Esophagus muscularis mucosa (tissue), 4 donors: ENCODE measurements at places on chromosomes 5 and 9.

- DNase-seq: no peak
Measured at GRCh38 chr5:1322955-1323802, 21.7 kb downstream of the CLPTM1L start.

DNA sequence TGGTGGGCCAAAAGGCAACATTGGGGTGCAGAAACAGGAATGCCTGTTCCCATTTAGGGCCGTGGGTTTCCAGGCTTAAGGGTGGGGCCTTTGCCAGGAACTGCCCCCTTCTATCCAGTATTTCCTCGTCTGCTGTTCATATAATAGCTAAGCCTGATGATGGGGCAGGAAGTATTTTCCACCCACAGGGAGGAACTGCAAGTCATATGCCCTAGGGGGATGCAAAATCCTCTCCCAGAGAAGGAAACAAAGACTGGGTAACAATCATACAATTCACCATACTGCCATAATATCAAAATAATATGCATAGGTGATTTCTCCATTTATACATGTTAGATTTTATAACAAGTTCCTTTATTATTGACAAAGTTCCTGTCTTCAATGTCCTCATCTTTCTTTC is 20.5 kb upstream of the RPS23 start:
- DNase-seq: no peak

- no peak for DNase-seq
Measured at GRCh38 chr9:26801772-26802171, 90.8 kb downstream of the CAAP1 start.

DNA sequence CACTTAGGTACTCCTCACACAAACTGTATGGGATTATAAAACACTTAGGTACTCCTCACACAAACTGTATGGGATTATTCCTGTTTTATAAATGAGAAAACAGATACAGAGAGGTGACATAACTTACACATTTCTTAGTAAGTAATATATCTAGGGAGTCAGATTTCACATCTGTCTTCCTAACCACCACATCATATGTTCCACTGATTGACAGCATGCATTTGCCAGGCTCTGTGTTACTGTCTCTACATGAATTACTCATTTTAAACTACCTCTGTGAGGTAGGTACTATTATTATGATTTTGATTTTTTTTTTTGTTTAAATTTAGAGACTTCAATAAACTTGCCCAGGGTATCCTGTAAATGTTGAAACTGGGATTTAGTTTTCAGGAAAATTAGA is 232.7 kb downstream of the CCDC171 start:
- no peak for DNase-seq

DNA sequence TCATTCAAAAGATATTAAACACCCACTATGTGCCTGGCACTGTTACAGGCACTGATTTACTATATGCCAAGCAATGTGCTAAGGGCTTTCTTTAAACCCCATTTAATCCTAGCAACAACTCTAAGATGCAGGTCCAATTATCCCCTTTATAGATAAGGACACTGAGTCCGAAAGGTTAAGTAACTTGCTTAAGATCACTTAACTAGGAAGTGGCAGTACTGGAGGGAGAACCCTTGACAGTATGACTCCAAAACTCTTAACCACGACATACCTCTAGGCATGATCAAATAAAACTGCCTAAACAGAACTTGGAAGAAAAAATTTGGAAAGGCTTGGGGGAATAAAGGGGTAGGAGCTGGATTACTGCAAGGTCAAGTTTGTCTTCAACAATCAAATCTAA is 1.7 kb downstream of the RAB14 start:
- DNase-seq: no peak

DNA sequence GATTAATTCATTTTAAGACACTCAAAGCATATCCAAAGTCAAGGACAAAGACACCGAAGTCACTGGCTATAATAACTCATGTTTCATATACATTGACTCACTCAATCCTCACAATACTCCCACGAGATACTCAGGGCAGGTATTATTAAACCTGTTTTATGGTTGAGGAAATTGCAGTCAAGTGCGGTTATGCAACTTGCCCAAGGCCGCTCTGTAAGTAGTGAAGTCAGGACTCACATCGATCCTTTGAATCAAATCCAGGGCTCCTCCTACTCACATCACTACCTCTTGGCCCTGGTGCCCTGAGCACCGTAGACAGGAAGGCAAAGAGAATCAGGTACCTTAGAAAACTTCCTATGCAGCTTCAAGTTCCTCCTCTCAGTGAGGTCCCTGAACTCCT is 87.8 kb upstream of the APC start:
- DNase-seq: no peak

DNA sequence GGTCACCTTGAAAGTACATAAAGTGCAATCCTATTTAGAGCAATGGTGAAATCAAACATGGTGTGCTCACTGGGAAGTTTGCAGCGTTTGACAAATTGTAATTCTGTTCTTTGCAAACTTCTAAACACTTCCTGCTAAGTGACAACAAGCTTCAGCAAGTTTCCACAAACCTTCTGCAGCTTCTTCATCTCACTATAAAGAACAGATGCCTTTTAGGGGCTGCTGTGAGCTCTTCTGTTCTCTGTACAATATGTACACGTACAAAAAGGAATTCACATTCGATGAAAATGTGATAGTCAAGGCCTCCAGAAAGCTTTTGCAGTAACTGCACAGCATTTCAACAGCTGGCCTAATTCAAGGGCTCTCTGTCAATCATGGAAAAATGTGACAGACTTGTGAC is 543.1 kb downstream of the CETN3 start:
- no peak for DNase-seq

DNA sequence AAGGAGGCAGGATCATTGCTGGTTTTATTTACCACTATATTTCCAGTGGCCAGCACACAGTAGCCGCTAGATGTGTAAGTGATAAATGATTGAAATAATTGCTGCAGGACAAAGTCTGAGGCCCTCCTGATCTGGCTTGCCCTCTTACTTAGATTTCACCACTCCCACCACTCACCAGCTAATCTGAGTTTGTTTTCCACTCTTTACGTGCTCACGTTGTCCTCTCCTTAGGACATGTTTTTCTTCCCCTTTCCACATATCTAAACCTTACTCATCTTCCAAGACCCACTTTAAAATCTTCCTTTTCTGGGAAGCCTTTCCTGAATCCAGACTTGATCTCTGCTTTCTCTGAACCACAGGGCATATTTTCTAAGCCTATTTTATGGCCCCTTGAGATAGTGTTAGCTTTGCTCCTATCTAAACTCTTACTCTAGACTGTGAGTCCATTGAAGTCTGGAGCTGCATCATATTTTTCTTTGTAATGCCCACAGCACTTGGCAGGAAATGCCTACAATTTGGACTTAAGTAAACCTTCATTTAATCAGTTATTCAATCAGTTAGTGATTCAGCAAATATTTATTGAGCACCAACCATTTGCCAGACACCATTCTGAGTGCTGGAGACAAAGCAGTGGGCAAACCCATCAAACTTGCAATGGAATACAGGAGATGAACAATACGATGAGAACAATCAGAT is 2.4 kb downstream of the TLR4 start:
- no peak for DNase-seq

DNA sequence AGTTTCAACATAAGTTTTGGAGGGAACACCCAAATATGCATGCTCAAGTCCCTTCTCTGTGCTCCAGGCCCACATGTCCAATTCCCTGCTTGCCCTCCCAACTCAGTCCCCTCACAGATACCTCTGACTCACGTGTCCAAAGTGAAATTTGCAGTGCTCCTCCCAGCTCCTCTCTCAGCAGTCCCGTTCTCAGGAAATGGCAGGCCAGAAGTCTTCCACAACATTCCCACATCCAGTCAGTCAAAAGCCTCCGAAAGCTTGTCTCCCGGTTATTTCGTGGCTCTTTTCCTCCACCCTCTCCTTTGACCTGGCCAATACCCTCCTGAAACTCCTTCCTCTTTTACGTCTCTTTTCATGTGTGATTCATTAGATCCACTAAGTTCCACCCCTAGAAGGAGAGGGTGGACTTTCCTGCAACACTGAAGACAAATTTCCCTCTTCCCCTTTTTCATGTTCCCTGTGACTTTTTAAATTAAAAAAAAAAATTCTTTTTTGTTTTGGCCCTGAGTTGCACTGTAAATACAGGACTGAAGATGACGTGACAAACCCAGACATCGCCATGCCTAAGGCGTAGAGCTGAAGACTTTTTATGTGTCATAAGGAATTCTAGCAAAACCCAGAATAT is 12.8 kb upstream of the MGAT1 start:
- DNase-seq: no peak

DNA sequence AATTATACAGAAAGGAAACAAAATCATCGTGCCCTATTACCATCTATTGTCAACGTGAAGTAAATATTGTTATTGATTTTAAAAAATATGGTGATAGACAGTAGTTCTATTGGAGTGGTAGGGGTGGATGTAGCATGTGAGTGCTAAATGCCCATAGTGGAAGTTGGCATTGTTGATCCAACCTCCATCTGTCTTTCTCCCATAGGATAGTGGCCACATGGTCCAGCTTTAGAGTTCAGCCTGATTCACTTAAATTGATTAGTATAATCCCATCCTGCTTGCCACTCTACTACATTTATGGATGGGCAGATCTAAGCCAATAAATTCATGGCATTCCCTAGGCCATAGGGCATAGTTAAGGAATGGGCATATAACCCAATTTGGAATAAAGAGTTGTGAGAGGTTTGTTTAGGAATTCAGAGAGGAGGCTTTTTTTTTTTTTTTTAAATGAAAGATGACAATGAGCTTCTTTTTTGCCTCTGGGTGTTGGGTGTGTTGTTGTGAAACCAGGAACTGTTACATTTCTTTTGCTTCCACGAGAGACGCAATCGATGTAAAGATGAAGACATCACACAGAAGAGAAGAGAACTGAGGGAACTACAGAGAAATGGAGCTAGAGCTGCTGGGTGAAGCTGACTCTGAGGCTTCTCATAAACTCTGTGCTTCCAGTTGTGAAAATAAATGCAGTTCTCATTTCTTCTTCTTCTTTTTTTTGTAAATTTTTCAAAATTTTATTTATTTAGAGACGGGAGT is 12.5 kb upstream of the CHD1 start:
- no peak for DNase-seq

- no peak for DNase-seq
Measured at GRCh38 chr9:34499076-34499475, 23.7 kb downstream of the ENHO start.

- DNase-seq: no peak
Measured at GRCh38 chr9:127595611-127596010, 16.5 kb upstream of the STXBP1 start.

GRCh38 chr9:7963026-7963425 is 163.4 kb upstream of the DMAC1 start:
- DNase-seq: no peak

DNA sequence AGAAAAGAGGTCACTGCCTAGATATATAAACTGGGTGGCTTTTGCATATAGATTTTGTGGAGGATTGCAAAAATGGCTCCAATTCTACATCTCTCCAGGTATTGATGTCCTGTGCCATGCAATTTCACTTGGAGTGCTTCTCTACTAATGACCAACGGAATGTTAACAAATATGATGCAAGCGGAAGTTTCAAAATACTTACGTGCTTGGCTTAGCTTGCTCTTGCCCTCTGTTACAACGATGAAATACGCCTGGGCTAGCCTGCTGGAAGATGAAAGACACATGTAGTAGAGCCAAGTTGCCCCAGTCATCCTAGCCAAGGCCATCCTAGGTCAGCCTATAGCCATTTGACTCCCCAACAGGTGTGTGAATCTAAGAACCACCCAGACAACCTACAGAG is 3.6 kb upstream of the POC5 start:
- DNase-seq: no peak

DNA sequence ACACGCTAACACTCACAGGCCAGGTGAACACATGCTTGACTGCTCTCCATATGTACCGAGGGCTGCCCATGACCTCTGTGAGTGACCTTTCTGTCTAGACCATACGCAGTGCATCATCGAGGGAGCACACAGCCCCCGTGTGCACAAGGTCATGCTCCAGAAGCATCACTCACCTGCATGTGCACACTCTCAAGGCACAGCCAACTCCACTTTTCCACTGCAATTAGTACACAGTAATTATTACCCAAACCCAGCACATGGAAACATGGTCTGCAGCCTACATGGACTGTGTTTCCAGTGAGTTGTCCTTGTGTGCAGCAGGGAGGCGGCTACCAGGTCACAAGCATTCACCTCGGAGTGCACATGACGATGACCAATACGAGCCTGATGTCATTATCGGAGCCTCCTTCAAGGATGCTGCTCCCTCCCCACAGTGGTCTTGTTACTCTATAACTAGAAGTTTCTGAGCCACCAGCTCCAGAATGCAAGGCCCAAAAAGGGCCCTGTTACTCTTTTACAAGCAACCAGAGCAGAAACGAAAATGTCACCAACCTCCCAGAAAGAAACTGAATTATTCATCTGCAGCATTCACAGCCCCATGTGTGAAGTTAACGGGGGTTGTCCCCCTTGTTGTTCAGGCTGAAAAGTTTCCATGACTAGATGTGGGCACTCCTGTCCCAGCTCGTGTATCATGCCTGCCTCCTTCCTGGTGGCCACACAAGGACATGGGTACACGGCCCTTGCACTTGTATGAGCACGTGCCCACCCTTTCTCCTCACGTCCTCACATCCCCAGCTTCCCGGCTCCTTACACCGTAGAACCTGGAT is 31.2 kb downstream of the SEMA4D start:
- no peak for DNase-seq

DNA sequence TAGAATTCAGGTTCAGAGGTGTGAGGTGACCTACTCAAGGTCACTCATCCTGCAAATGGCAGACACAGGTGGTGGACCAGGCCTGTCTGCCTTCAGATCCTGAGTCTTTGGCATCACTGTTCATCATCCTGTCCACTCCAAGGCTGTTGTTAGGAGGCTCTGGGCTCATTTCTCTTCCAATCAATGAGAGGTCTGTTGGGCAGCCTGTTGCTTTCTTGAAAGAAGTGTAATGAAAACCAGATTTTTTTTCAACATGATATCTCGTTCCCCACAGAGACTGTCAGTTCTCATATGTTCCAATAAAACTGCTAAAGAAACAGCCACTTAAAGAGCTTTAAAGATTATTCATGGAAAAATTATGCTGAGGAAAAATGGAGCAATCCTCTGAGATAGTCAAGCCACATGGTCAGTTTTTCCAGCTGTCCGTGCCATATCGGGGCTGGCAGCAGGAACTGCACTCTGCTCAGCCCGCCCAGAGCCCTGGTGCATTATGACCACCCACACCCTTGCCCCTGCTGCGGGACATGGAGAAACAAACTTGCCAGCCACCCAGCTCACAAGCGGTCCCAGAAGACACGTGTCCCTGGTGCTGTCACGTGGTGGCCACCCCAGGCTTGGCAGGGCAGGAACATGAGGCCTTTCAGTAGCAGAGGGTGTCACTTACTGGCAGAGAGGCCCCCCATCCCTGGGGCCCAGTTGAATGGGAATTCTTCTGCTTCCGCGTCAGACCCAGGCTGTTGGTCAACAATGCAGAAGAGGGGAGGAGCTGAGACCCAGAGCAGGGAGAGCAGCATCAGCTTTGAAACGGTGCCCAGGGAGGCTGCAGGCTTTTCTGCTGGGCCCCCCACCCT is 63.7 kb upstream of the ANGPTL2 start:
- peak; percentile 96 for DNase-seq
